ENCODE measurements at places on chromosomes 4 and X.

DNA sequence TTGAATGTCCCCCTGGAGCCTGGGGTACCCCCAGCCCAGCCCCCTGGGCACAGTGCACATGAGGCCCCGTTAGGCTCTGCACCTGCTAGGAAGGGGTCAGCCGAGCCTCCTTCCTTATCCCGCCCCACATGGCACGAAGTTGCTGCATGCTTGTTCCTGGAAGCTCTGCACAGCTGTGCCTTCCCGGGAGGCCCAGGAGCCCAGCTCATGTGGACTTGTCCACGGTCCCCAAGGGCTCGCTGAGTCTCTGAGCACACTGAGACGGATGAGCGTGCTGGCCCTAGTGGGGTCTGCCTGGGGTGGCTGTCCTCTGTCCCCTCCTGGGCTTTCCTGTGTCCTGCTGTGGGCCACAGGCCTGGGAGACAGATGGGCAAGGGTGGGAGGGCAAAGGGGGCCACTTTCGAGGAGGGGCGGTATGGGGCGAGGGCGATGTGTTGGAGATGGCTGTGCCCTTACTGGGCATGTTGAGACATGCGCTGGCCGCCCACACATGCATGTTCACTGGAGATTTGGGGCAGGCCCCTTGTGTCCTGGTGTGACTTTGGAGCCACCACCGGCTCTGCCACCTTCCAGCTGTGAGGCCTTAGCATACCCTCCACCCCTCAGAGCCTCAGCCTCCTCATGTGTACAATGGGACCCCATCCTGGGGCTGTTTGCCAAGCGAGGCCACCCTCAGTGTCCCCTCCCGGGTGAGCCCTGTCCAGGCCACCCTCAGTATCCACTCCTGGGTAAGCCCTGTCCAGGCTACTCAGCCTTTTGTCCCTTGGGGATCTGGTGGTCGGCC is 237.6 kb downstream of the AFAP1 start:
- no peak for DNase-seq

GRCh38 chrX:2484721-2485648 is 15.8 kb downstream of the DHRSX start:
- no peak for DNase-seq

GRCh38 chrX:40145001-40145922 is 47.5 kb upstream of the BCOR start:
- peak; percentile 34 for DNase-seq

DNA sequence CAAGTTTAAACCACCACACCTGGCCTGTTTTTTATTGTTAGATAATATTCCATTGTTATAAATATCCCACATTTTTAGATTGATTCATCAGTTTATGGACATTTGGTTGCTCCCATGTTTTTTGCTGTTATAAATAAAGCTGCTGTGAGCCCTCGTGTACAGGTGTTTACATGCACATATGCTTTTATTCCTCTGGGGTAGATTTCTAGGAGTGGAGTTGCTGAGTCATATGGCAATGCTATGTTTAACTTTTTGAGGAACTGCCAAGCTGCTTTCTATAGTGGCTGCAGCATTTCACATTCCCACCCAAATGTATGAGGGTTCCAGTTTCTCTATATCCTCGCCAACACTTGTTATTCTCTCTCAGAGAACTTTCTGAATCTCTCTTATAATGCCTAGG is 90.5 kb downstream of the TBL1X start:
- DNase-seq: peak; percentile 21

- DNase-seq: no peak
Observed at GRCh38 chr4:154472858-154473257, 18.7 kb downstream of the DCHS2 start.

DNA sequence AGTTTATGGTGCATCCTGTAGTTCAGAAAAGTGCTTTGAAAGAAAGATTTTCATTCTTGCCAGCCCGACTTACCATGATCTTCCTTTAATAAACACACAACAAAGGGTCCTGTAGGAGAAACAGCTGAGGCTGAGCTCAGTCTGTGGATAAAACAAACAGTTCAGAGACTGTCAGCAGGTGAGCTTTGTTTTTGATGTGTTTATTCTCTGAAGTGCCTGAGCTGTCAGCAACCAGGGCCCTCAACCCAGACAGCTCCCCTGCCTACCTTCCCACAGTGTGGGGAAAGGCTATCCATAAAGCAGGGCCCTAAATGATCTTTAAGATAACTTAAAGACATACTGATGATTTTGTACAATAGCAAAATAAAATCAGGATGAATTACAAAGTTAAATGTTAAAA is 459.2 kb upstream of the GALNT7 start:
- DNase-seq: no peak

GRCh38 chr4:54493862-54494261 is 163.9 kb upstream of the KIT start:
- DNase-seq: peak; percentile 33

DNA sequence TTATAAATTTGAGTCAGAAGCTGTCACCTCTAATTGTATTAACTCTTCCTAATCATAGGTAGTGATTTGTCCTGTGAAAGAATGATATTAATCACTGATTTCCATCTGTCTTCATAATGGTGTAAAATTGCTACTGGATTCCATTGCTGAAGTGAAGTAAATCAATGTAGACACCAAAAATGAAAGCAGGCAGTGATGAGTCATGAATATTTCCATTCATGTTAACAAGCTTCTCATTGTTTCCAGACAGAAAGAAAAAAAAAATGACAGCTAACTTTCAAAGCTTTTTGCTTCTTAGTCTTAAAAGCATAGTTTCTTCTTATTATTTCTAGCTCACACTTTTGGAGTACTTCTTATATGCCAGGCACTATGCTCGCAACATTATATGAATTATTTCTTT is 21.5 kb downstream of the FAM114A1 start:
- no peak for DNase-seq

DNA sequence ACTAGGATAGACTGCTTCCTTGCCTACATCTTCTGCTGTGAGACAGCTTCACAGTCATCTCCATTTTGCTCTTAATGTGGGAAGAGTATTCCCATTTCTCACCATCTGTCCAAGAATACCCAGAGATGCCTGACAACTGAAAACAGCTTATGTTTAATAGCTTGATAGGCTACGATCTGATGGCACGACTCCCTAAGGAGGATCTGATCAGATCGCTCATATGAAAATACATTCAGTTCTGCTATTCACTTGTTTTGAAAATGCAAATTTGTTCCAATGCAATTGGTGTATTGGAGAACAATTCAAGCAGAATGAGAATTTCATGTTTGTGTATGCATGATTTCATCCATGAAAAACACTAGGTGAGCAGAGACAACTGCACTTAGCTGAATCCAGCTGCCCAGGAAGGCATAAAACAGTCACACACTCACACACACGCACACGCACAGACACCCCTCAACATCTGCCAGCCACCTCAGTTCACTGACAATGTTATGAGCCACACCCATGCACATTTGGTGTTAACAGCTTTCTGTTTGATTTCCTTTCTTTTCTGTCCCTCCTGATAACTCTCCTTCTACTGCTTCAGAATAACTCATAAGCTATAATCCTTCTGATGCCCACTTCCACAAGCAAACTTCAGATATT is 29.6 kb downstream of the TRIML1 start:
- DNase-seq: no peak

- DNase-seq: no peak
Observed at GRCh38 chr4:109026588-109026987, 263.7 kb upstream of the ETNPPL start.

- no peak for DNase-seq
Observed at GRCh38 chrX:40005292-40006011, 92.3 kb downstream of the BCOR start.

- DNase-seq: no peak
Observed at GRCh38 chrX:104315555-104315954, 60.8 kb upstream of the ESX1 start.

DNA sequence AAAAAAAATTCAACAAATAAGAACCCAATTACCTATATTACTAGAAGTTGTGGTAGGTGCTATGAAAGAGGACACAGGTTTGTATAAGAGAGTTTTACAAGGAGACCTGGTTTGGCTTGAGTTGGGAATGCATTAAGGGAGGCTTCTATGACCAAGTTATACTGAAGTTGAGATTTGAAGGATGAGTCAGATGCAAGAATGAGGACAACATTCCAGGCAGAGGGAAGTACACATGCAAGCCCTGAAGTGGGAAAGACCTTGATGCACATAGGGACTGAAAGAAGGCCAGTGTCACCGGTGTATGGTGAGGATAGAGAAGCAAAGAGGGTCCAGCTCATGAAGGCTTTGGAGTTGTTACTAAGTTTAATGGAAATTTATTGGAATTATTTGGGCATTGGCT is 52.2 kb downstream of the ANK2 start:
- DNase-seq: no peak

GRCh38 chr4:57875829-57876392 is 765.7 kb upstream of the IGFBP7 start:
- DNase-seq: no peak

DNA sequence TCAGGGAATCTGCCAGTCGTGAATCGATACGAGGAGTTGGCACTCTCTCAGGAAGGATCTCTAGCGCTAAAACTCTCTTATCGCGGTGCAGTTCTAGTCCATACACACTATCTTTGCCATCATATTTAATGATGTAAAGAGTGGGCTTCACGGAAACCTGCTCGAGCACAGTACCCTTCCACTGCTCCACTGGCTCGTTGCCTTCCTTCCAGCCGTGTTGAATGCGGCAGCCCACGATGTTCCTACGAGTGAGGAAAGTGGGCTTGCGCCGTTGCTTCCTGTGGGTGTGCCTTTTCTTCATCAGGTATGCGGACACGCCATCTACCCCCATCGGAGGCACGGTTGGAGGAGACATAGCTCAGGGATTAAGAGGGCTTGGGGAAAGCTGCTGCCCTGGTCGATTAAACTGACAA is 661 bp downstream of the SPIN4 start:
- DNase-seq: peak; percentile 49

Measured in hematopoietic multipotent progenitor cell treated with erythropoietin and hydrocortisone succinate and interleukin-3 and kit ligand, for 8 days (in vitro differentiated cells).